ENCODE measurements at places on chromosomes 1 and 21.

GRCh38 chr1:200891774-200892157, 2.9 kb upstream of the INAVA start:
- DNase-seq: no peak

- no peak for DNase-seq
These were observed 24.9 kb downstream of the CHML start for GRCh38 chr1:241615043-241615974.

GRCh38 chr21:46189213-46189958, 5.1 kb upstream of the SPATC1L start:
- no peak for DNase-seq

DNA sequence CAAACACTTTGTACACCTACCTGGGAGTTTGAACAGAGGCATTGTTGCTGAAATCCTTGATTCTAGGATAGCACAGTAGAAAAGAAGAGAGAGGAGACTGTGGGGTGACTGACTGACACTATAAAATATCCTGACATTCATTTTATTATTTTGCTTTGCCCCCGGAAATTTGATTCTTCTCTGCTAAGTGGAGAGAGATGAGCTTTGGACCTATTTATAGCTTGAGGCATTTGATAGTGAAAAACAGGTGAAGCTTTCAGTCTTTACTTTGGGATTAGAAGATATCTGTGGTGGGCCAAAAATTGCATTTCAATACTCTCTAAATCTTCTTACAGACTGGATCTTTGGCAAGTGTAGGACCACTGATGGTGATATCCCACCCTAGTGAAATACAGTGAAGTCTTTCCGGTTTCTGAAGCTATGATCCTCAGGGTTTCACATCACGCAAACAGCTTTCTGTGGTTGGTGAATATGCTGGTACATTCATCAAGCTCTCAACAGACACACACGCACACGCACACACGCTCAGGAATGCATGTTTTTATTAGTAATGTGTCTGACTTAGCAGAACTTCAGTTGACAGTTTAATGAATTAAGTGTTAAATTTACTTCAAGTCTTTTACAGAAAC, at the start of gene AMPD1:
Gene AMPD1 (minus strand): TSS at position 117 of the 629 bp plus-strand sequence. CDS start 75 bp downstream, at position 42.
- no peak for DNase-seq

DNA sequence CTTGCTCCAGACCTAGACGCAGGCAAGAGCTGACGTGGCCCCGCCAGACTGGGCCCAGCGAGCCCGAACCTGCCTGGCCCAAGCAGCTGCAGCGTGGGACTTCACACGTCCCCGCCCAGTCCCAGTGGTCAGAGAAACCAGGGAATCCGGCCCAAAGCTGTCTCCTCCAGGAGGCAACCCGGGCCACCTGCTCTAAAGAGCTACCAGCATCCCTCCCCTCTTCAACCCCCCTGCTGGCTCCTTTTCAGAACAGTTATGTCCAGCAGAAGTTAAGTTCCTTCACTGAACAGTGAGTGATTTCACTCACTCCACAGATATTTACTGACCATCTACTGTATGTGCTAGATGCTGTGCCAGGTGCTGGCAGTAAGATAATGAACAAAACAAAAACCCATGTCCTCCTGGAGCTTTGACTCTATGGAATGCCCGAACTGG, 2.1 kb upstream of the EFNA1 start:
- DNase-seq: no peak

- no peak for DNase-seq
These were observed 1.6 kb downstream of the CRYBG2 start for GRCh38 chr1:26352338-26352679.

- DNase-seq: no peak
These were observed 9.5 kb upstream of the PIGR start for GRCh38 chr1:206955476-206956451.

GRCh38 chr21:46063227-46063626, 34.7 kb upstream of the COL6A2 start:
- DNase-seq: no peak

- no peak for DNase-seq
These were observed 23.6 kb upstream of the HEATR1 start for GRCh38 chr1:236627727-236628408.

DNA sequence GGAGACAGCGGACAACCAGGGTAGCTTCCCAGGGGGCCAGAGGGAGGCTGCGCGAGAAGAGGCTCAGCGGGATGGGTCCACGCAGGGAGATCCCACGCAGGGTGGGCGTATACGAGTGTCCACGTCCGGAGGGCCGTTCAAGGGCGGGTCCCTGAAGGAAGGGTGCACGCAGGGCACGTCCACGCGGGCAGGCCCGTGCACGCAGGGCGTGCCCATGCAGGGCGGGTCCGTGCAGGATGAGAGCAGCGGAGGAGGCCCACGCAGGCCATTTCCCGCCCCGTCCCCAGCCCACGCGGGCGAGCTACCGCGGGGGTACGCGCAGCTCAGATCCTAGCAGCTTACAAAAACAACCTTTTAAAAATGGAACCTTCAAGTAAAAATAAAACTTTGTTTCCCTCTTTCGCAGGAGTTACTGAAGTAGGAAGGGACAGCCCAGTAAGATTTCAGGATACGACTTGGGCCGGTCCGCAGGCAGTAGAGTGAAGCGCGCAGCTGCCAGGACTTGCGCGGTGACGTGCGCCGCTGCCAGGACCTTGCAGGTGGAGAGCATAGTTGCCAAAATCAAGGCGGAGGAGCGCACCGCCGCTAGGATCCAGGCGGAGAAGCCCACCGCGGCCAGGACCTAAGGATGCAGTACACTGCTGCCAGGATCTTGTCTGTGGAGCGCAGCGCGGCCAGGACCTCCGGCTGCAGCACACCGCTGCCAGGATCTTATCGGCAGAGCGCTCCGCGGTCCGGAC, 416 bp upstream of the RNF187 start:
- peak; percentile 77 for DNase-seq

DNA sequence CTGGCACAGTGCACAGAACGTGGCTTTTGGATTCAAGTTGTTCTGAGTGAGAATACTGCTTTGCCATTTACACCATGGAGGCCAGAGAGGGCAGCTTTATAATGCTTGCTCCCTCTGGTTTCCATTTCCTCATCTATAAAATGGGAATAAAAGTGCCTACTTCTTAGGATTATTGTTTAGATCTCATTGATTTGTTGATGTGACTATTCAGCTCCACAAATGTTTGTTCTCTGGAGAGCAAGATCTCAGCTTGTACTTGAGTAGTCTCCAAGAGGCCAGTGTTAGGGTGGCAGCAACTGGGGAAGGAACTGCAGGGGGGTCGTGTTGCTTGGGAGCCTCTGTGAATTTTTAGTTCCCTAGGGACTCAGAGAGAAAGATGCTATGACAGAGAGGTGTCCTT, 55.2 kb downstream of the YARS1 start:
- no peak for DNase-seq

GRCh38 chr1:233323718-233324117, 3.8 kb upstream of the MAP3K21 start:
- no peak for DNase-seq

DNA sequence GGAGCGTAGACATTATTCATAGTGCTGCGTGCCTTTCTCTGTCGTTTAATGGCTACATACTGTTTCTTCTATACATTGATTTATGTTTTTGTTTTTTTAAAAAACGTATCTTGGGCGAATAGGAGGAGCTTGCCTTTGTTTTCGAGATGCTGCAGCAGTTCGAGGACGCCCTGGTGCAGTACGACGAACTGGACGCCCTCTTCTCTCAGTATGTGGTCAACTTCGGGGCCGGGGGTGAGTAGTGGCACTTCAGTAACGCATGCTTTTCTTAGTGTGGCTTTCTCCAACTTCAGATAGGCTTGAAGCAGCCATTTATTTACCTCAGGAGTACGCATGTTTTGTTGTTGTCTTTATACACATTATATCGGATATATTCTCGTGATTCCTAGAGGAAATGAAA, 46.9 kb downstream of the TRAPPC10 start:
- no peak for DNase-seq

DNA sequence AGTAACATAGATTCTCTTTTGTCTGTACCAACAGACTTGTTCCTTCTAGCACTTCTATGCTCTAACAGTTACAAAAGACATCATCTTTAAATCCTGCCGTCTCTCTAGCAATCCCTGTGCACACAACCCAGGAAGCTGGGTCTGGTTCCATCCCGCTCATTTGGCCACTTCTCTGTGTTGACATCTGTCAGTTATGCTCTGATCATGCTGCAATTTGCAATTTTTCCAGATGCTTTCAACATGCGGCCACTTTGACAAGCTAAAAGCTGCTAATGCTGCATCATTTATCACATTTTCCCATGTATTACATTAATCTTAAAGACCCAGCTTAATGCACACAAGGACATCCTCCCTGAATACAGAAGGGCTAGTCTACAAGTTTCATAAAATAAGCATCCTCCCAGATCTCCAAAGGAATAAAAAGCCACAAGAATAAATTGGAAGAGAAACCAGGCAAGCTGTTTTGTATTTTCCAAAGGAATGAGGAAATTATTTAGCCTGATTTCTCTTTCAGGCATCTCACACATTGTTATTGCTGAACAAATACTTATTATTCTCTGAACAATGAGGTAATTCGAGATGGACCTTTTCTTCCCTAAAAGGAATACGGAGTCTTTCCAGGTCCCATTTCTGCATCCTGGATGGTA, 19.0 kb upstream of the LRRC52 start:
- DNase-seq: no peak

DNA sequence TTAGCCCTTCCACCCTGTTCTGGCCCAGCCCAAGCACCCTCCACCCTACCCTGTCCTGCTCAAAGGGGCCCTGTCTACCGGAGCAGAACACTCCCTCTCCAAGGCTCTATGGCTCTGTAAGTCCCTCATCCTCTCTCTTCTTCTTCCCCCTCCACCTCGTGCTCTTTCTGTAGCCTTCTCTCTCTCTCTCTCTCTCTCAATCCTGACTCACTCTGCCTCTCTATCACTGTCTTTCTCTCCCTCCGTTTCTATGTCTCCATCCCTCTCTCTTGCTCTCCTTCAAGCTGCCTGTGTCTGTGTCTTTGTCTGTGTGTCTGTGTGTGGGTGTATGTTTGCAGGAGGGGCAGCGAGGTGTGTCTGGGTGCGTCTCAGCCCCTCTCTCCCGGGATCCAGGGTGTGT, 1.3 kb upstream of the ZNF678 start:
- DNase-seq: no peak

DNA sequence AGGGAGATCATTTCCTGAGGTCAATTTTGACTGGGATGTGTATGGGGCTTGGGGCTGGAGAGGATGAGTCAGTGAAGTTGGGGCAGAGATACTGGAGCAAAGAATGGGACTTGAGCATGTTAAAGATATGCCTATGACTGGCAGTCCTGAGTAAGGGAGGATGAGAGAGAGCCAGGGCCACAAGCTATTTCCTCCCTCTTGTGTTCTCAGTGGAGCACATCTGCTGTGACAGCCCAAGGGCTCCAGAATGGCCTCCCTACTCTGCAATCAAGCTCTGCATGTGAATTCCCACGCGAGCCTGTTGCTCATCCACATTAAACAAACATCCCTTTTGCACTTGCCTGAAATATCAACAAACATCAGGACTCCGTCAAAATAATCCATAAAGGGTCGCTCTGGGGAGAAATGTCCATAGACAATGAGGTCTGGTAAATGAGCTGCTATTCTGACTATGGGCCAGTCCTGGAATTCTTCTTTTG, 9.2 kb downstream of the ADCY10 start:
- no peak for DNase-seq

- DNase-seq: no peak
These were observed 63.0 kb downstream of the DISP3 start for GRCh38 chr1:11541956-11542355.

DNA sequence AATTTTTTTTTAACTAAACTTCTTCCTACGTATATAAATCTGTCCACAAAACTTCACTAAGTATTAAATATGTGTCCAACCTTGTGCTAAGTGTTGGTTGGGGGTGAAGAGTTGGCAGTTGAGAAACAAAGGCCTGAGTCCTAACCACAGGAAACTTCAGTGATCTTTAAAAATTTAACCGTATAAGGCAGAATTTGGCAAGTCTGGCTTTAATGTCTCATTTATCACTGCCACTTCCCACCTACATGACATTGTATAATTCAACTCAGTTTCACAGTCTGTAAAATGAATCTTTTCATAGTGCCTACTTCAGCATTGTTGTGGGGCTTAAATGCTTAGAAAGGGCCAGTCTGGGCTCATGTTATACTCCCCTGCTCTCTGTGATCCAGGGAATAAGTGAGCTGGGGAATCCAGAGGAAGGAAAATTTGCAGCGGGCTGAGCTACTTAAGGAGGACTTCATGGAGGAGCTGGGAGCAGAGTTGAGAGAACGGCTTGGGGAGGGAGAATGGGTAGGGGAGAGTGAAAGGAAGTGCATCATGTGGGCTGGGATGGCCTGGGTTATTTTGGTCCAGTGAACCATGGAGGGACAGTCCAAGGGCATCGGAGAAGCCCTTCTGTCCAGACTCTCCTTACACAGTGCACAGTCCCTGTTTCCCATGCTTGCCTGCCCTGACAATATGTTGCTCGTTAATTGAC, 14.5 kb downstream of the IFNAR2 start:
- DNase-seq: no peak

- DNase-seq: no peak
These were observed 16.6 kb downstream of the MDM4 start for GRCh38 chr1:204532832-204533231.

DNA sequence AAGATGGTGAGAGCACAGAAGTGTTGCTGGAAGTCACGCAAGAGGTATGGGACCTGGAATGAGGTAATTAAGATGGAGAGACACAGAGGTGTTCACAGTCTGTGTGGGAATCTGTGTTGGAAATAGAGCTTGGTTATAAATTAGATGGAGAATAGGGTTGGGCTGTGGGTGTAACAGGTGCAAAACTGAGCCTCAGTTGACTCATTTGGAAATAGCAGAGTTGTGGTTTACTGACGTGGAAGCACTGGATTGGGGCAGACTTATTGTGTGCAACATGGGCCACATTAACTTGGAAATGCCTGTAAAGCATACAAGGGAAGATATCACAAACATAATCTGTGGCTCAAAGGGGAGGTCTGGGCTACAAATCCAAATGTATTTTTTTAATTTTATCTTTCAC, 13.0 kb downstream of the CAMSAP2 start:
- peak; percentile 13 for DNase-seq

DNA sequence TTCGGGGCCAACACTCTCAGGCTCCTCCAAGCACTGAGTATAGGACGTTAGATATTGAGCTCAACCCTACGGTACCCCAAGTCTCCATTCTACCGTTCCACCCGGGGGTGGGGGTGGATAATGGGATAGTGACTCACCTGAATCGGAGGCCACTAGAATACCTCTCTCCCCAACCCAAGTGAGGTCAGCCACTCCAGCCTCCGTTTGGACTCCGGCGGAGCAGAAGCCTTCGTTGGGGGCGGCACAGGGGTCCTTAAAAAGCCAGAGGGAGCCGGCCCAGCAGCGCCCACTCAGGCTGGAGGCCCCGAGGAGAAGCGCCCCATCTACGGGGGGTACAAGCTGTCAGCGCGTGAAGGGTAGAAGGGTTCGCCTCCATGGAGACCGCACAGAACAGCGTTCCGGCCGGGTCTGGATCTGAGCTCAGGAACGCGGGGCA, 556 bp downstream of the WDR77 start:
- peak; percentile 34 for DNase-seq

DNA sequence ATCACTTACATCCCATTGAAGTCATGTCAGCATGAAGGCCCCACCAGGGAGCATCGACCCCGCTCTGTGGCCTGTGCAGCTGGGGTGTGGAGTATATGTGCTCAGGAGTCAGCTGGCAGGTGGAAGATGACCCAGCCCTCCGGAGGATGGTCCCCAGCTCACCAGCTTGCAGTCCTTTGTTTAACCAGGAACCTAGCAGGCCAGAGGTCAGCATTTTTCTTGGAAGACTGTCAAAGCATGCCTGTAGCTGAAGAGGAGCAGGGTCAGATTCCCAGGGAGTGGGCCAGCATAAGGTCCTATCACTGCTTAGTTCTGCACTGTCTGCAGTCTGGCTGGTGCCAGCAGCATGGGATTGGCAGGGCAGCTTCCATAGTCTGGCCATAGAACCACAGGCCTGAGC, 12.7 kb downstream of the NFASC start:
- DNase-seq: no peak

Measured in stimulated activated CD4-positive, alpha-beta T cell treated with anti-CD3 and anti-CD28 coated beads, Interleukin-4, amount 100 ng/mL, for 24 hours (primary cell).